ENCODE measurements at places on chromosomes 1 and 21.

- no peak for DNase-seq
These were observed 306.6 kb upstream of the LYPLAL1 start for GRCh38 chr1:218867066-218867465.

GRCh38 chr1:943545-944340 lies 15.3 kb downstream of the NOC2L start:
- DNase-seq, result no peak

- no peak for DNase-seq
These were observed 61.3 kb downstream of the DMRTB1 start for GRCh38 chr1:53520481-53520880.

DNA sequence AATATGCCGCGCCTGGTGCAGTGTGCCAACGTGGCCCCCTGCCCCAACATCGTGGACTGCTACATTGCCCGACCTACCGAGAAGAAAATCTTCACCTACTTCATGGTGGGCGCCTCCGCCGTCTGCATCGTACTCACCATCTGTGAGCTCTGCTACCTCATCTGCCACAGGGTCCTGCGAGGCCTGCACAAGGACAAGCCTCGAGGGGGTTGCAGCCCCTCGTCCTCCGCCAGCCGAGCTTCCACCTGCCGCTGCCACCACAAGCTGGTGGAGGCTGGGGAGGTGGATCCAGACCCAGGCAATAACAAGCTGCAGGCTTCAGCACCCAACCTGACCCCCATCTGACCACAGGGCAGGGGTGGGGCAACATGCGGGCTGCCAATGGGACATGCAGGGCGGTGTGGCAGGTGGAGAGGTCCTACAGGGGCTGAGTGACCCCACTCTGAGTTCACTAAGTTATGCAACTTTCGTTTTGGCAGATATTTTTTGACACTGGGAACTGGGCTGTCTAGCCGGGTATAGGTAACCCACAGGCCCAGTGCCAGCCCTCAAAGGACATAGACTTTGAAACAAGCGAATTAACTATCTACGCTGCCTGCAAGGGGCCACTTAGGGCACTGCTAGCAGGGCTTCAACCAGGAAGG lies 4.3 kb downstream of the GJB3 start:
- DNase-seq, result no peak

DNA sequence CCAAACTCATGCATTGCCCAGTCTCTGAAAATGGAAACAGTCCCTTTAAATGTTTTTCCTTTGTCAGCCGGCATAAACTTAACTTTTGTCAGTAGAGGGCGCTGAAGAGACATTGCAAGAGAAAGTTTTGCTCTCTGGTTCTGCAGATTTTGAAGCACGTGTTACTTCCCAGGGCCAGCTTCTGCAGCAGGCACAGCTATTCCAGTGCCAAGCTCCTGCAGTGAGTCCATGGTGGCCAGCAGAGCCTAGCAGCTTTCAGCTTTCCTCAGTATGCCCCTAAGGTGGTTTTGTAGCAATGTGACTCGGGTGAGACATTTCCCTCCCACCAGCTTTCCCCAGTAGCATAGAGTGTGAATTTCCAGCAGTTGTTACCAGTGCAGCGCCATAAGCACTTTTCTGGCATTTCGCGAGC lies 2.6 kb upstream of the IFI44L start:
- peak; percentile 44 for DNase-seq

All from T-helper 1 cell (primary cell).